Activated CD4-positive, alpha-beta T cell treated with anti-CD3 and anti-CD28 coated beads, Interleukin-2, amount 10 ng/mL, durations not matched to agents 24 days and 14 days (primary cell): ENCODE measurements at places on chromosomes 13 and 19. TPM values are rescaled to one million over a fixed set of nuclear protein-coding genes. Genes with fewer than 3 reads are reported as not detected.
A peak's percentile ranks its signal among the peaks of the same experiment; 100 is the strongest.

Gene SRRM5
- total RNA-seq = 0.19 and 0.37 TPM in 2 replicates

DNA sequence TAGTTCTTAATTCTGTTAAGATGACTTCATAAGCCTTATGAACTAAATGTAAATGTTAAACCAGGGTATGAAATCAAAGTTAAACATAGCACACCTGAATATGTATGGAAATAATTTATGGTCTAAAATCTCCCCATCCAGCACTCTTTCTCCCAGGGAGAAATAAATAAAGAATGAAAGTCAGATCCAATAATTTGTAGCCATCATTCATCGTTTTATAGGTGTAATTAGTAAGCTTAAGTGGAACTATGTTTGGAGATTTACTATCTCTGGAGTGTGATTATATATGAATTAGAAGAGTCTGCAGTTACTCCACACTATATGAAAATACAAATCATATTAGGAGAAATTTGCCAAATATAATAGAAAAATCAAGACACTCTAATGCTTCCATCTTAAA is 405.1 kb downstream of the DACH1 start:
- no peak for DNase-seq

DNA sequence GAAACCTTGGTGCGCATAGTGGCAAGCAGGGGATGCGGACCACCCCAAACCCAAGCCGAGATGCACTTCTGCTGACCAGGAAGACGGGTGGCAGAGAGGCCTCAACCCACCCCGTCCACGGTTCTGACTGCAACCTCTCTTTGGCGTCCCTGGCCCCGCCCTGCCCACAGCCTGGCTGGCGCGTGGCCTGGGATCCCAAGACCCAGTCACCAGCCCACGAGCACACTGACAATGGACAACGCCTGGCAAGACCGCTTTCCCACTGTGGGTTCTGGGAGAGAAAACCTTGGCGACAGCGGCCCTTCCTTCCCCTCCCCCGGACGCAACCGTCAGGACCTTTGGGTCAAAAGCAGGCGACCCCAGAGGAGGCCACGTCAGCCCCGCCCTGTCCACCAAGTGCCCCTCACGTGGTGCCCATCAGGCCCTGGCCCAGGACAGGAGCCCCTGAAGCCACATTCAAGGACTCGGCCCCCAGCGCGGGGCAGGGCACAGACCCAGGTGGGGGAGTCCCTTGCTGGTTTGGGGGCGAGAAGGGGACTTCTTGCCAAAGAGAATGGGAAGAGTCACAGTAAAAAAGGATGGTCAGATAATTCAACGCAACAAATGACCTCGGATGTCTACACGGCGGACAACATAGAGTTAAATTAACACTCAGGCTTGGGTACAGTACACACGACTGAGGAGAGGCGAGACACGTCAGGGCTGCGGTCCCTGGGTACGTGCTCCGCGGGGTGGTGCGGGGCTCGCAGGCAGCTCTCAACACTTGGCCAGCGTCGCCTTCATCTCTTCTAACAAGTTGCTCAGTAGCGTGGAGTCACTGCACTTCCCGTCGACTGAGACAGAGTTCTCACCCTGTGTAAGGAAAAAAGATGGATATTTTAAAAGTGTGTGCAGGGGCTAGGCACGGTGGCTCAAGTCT is 5.0 kb downstream of the IZUMO4 start:
- no peak for DNase-seq

Gene FUT1
- 0.23 and 0.26 TPM in 2 replicates for total RNA-seq

DNA sequence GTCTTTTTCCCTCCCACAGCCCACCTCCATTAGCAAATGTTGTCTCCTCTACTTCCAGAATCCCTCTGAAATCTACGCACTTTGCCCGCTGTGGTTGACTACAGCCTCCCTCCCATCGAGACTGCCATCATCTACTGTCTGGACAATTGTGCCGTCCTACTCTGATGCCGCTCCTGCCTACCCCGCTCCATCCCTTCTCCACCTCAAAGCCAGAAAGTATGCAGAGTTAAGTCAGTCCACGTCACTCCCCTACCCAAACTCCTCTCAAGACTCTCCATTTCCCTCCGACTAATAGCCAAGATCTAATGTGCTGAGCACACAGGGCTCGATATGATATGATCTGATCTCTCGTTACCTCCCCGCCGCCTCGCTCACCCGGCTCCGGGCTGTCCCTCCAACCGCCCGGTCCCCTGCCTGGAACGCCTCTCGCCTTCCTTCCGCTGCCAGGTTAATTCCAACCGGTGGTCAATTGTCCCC is 556 bp downstream of the CACTIN start:
- DNase-seq = no peak

Gene FAAP24
- total RNA-seq = 10.0 and 10.1 TPM in 2 replicates

GRCh38 chr13:112729408-112729807 is 39.6 kb downstream of the ATP11A start:
- DNase-seq = no peak

DNA sequence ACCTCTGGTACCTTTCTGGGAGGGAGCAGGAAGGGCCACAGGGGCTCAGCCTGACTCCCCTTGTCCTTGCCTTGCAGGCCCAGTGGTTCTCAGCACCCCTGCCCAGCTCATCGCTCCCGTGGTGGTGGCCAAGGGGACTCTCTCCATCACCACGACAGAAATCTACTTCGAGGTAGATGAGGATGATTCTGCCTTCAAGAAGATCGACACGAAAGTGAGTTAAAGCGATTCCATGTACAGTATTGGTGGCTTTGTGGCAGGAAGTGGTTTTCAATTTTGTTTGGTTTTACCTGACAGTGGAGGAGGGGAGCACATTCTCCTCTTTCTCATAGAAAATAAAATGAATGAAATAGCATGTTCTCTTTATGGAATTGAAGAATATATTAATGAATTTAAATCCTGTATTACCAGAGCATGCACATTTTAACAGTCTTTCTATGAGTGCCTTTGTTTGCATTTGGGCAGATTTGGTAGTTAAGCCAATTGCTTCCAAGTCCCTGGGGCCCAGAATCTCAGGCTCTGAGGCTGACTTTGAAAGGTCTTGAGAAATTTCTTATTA is 4.1 kb downstream of the MAB21L1 start:
- peak; percentile 55 for DNase-seq

DNA sequence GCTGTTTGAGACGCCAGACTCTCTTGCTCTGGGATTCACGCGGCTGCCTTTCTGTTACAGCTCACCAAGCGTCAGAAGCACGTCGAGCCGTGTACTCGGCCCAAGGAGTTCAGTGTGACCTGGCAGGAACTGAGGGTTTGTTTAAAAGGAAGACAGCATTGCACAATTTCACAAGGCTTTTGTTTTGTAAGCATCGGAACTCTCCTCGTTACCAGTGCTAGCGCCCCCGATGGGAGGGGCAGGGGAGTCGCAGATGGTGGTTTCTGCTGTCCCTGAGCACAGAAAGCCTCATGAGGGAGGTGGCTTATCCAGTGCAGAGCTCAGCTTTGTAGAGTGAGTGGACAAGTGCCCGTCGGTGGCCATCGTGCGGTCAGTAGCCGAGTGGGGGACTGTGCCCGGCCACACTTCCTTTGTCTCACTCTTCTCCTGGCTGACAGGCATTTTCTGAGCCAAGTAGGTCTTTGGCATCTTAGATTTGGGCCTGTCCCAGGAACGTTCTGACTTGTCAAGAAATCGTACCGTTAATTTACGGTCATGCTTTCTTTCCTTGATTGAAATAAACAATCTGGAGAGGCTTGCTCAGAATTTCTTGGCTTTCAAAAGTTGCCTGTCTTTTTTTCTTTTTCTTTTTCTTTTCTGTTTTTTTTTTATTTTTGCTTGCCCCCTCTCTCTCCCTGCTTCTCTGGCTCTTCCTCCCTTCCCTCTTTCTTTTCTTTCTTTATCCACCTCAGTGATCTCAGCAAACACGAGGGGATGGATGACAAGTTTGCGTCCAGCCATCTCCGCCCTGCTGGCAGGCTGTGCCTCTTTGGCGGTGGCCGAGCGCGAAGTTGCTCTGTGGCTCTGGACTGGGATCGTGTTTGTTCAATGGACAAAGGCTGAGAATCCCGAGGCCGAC is 7.7 kb downstream of the KDM4B start:
- no peak for DNase-seq

- DNase-seq = no peak
Observed at GRCh38 chr13:83065108-83065507, 817.2 kb downstream of the SLITRK1 start.

DNA sequence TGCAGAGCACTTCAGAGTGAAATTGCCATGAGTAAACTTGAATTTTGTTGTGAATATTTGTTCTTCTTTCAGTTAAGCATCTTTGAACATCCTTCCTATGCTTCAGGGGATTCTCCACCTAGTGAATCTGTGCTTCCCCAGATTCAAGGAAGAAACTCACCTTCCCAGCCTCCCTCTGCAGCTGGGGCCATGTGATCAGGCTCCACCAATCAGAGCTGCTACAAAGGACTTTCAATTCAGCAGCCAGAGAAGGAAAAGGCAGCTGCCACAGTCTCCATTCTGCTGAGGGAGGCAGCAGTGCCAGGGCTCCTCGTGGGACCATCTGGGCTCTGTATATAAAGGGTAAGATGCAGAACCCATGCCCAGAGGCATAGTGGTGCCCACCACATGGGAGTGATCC is 89.7 kb upstream of the SIAH3 start:
- no peak for DNase-seq

DNA sequence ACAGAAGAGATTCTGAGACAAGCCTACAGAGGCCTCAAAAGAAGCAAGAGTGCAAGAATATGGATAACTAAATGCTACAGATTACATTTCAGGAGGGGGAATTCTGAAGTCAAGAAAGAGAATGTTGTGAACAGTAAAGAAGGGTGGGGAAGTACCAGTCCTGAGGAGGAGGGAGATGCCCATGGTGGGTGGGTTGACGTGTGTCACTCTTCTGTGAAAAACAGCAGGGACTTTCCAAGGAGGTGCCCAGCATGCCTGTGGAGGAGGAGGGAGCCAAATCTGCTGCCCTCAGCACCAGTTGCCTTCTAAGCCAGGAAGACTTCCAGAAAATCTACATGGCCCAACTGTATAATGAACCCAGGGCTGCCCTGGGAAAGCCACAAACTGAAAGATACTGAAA is 87.7 kb downstream of the SGCG start:
- DNase-seq = no peak

Gene F10
- total RNA-seq = not detected in 2 replicates
